ENCODE measurements at places on chromosomes 1 and 21. TPM values are rescaled to one million over a fixed set of nuclear protein-coding genes. Genes with fewer than 3 reads are reported as not detected.
A peak's percentile ranks its signal among the peaks of the same experiment; 100 is the strongest.

- H3K27me3 ChIP-seq: no peaks in the 10 kb centered on the region
- H3K36me3 ChIP-seq: no peaks in the 10 kb centered on the region
- peak; percentile 53 for DNase-seq
- H3K27ac ChIP-seq: no peak overlapping the region
- 0 out of 2 replicates have a peak overlapping the region, but pooled peaks have one; percentile 11 for H3K4me3 ChIP-seq
These were observed 14.6 kb downstream of the MAB21L3 start for GRCh38 chr1:116125758-116126157.

GRCh38 chr1:184691719-184692324 is 62.8 kb downstream of the EDEM3 start:
- peak; percentile 53 for DNase-seq
- no peak overlapping the region for H3K4me3 ChIP-seq
- no peaks in the 10 kb centered on the region for H3K36me3 ChIP-seq
- no peaks in the 10 kb centered on the region for H3K4me1 ChIP-seq

- no peaks in the 10 kb centered on the region for H3K27me3 ChIP-seq
- no peak overlapping the region for H3K4me3 ChIP-seq
- peaks cover 7% of the 10 kb centered on the region for H3K36me3 ChIP-seq
- H3K4me1 ChIP-seq: peaks cover 4% of the 10 kb centered on the region
These were observed 392.3 kb upstream of the CAMK1G start for GRCh38 chr1:209191262-209191634.

DNA sequence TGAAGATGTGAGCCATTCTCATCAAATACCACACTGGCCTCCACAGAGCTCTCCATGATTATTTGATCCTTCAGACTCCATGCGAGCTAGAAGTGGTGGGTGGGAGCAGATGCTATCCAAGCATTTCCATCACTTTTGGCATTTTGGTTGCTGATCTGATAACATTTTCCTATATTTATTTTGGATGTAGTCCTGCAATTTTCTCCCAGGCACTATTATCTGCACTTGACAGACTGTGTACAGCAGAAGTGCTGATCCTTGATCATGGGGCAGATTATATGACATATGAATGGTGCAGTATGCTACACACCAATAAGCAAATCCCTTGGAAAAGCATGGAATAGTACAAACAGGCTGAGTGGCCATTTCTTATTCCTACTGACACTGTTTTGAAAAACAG is 167.6 kb upstream of the LRRC7 start:
- H3K27ac ChIP-seq: no peak overlapping the region
- DNase-seq: no peak
- H3K36me3 ChIP-seq: no peaks in the 10 kb centered on the region
- H3K4me3 ChIP-seq: no peak overlapping the region

- no peaks in the 10 kb centered on the region for H3K4me1 ChIP-seq
- peak; percentile 85 for DNase-seq
- no peak overlapping the region for H3K27ac ChIP-seq
- no peaks in the 10 kb centered on the region for H3K36me3 ChIP-seq
These were observed 7.6 kb upstream of the ERG start for GRCh38 chr21:38505654-38506523.

GRCh38 chr21:38470755-38471154 is 27.5 kb downstream of the ERG start:
- DNase-seq: peak; percentile 45
- peaks cover 9% of the 10 kb centered on the region for H3K4me1 ChIP-seq
- H3K4me3 ChIP-seq: no peak overlapping the region
- H3K36me3 ChIP-seq: no peaks in the 10 kb centered on the region
- no peaks in the 10 kb centered on the region for H3K27me3 ChIP-seq
- no peak overlapping the region for H3K27ac ChIP-seq

DNA sequence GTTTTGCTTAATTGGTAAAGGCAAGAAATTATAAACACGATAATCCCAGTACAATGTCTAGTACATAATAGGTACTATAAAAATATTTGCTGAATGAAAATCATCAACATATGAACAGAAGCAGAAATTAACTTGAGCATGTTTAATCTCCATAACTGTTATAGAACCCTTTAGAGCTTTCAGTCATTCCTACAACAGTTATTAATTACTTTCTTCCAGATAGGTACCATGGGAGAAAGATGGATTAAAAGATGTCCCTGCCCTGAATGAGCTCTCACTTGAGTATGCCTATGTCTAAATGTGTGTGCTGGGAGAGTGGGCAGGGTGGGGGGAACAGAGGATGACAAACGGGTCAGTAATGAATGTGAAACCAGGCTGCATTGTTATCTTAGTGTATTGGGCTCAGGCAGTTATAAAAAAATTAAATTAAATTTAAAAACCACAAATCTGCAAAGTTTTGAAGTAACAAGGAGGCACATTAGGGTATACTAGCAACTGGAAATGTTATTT is 2.4 kb downstream of the EPS15 start:
- H3K27me3 ChIP-seq: no peaks in the 10 kb centered on the region
- H3K4me3 ChIP-seq: peak overlapping the region; percentile 85
- no peak for DNase-seq
- no peaks in the 10 kb centered on the region for H3K36me3 ChIP-seq
- H3K4me1 ChIP-seq: peaks cover 44% of the 10 kb centered on the region

The AGT gene
- total RNA-seq: not detected

The C1QA gene
- not detected for total RNA-seq

The UBQLN4 gene
- total RNA-seq: 62.9 TPM
